ENCODE measurements at places on chromosomes 7 and 10.

- DNase-seq, result no peak
These were observed 34.3 kb upstream of the TMEM26 start for GRCh38 chr10:61487506-61487905.

DNA sequence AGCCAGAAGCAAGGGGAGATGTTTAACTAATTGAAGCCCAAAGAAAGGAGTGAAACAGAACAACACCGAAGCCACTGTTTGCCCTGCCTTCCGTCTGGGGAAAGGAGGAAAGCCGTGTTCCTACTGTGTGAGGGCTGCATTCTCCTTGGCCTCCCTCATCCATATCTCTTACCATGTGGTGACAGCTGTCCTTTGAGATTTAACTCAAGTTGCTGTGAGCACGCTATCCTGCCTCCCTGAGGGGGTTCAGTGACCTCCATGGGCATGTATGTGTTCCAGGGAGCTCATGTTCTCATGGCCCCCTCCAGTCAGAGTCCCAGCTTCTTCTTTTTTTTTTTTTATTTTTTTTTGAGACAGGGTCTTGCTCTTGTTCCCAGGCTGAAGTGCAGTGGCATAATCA, 26.2 kb upstream of the CRHR2 start:
- DNase-seq, result no peak

DNA sequence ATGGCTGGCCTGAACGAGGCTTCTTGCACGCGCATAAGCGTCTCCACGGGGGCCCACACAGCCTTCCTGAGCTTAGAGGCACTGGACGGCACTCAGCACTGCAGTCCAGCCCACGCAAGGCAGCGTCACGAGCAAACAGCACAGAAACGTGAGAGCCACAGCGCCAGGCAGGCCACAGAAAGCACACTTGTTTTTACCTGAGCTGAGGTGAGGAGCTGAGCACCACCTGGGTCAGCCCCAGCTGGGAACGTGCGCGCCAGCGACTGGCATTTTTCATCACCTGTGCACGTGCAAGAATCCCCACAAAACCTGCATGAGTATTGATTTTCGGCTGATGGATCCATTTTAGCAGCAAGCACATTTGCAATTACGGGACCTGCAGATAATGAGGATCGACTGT, 26.7 kb downstream of the IQCE start:
- no peak for DNase-seq

- DNase-seq, result no peak
These were observed 6.3 kb downstream of the MTPN start for GRCh38 chr7:135970682-135971365.

DNA sequence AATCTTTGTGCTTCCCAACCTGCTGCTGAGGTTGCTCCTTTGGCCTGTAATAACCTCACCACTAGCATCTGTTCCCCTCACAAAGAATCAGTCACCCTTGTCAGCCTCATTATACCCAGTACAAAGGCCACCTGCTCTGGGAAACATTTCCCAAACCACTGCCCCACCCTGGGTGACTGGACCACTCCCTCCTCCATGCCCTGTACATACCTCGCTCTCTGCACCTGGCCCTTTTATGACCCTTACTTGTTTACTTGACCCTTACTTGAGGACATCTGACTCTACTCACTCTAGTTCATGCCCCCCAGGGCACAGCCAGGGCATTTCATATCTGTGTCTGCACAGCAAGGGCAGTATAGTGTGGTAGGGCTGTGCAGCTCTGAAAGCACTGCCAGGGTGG, 21.4 kb upstream of the AOC1 start:
- no peak for DNase-seq

DNA sequence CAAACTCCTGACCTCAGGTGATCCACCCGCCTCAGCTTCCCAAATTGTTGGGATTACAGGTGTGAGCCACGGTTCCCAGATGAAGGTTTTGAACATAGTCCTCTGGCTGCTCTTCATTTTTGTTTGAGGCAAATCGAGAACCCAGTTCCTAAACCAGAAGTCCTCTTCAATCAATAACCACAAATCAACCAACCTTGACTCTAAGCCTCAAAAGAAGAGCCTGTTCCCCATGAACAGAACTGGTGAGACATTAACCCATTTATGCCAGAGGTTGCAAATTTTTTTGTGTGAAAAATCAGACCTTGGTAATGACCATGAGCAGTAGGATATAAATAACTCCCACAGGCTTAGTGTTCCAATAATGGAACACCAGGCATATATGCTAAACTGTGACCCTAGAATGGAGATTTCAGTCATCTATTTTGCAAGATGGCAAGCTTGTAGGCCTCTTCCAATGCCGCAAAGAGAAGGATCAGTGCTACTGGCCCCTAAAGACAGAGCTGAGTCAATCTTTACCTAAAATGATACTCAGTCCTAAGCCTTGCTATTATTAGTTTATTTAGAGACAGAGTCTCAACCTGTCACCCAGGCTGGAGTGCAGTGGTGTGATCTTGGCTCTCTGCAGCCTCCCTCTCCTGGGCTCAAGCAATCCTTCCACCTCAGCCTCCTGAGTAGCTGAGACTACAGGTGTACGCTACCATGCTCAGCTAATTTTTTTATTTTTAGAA, 15.9 kb downstream of the KPNA7 start:
- DNase-seq, result no peak

Data from activated gamma-delta T cell treated with Interleukin-2 at 50 U/mL for 16 hours (primary cell).